ENCODE measurements at places on chromosomes 12 and 14. TPM values are rescaled to one million over a fixed set of nuclear protein-coding genes. Genes with fewer than 3 reads are reported as not detected.
A peak's percentile ranks its signal among the peaks of the same experiment; 100 is the strongest.

- no peak for DNase-seq
These were observed 151.6 kb upstream of the ARID2 start for GRCh38 chr12:45577844-45578399.

DNA sequence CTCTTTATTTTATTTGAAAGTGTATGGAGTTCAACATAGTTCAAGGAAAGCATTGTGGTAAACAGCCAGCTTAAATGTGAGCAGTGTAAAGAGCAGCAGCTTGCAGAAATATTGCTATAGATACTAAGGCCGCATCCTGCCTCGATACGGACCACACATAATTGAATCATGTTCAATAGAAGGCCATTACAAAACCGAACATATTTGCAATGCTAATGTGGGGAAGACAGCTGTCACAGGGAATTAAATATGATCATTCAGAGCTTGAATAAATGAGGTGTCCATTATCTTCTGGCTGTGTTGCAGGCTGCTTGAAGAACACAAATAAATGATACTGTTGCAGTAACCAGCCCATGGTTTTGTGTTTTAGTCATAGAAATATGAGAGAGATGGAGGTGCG is 173.2 kb downstream of the BRMS1L start:
- DNase-seq = no peak

DNA sequence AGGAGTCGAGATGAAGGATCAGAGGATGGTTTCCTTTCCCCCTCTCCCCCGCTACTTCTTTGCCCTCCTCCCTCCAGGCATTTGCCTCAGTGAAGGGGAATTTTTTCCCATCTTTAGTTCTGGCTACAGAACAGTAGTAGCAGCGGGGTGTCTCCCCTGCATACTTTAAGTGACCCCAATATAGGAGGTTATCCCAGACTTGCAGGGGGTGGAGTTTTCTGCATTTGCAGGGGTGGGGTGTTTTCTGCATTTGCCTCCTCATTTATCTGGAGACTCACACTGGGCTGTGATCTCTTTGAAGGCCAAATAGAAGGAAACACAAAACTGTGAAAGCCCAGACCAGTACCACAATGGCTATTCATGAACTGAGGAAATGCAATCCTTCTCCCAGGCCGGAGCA is 19.8 kb downstream of the PTPRB start:
- DNase-seq = no peak

SPTLC2 gene
- total RNA-seq = 6.5 TPM

- DNase-seq = no peak
These were observed 295.6 kb downstream of the PCNX1 start for GRCh38 chr14:71202881-71203280.

- no peak for DNase-seq
These were observed 2.9 kb downstream of the SCNN1A start for GRCh38 chr12:6372403-6373003.

CELA1 gene
- not detected for total RNA-seq

TPPP2 gene
- 2.3 TPM for total RNA-seq

GRCh38 chr14:77681196-77682157 is 26.3 kb downstream of the ALKBH1 start:
- DNase-seq = peak; percentile 12

TCTN1 gene
- 24.5 TPM for total RNA-seq

TMEM30B gene
- not detected for total RNA-seq

ADAM21 gene
- not detected for total RNA-seq

ADSS1 gene
- 215 TPM for total RNA-seq

DNA sequence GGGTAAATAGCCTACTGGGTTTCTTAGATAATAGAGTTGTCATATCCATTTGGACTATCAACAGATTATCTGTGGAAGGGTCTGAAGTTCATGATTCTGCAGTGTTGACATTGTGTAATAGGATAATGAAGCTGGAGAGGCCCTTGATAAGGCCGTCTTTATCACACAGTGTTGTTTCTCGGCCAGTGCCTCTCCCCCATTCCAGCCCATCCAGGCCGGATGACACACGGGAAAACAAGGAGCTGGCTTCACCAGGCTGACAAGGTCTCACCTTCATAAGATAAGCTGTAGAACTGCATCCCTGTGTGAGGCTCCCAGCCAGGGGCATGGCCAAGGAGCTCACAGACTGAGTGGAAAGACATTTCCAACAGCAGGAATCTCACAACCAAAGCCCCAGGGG is 8.7 kb upstream of the EML1 start:
- DNase-seq = no peak

GRCh38 chr12:12723681-12724420 is 6.7 kb downstream of the CDKN1B start:
- peak; percentile 25 for DNase-seq

BMP4 gene
- 9.4 TPM for total RNA-seq

DNA sequence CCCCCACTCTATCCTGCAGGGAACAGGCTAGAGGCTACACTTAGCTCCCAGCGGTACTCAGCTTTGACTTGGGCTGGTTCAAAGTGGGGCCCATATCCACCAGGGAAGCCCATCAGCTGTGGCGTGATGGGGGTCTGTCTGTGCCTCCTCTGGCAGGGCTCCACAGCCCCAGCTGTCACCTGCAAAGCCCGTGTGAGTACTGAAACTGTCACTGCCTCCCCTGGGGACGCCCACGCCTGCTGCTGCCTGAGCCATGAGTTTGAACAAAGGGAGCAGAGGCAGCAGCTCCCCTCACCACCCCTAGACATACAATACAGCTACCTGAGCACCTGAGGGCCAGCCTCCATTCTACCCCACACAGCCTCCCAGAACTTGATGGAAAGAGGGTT is 5.0 kb downstream of the REM2 start:
- no peak for DNase-seq

GRCh38 chr14:57403521-57403864 is 13.1 kb downstream of the NAA30 start:
- no peak for DNase-seq

PPM1H gene
- 0.46 TPM for total RNA-seq

ASCL1 gene
- total RNA-seq = not detected

DNA sequence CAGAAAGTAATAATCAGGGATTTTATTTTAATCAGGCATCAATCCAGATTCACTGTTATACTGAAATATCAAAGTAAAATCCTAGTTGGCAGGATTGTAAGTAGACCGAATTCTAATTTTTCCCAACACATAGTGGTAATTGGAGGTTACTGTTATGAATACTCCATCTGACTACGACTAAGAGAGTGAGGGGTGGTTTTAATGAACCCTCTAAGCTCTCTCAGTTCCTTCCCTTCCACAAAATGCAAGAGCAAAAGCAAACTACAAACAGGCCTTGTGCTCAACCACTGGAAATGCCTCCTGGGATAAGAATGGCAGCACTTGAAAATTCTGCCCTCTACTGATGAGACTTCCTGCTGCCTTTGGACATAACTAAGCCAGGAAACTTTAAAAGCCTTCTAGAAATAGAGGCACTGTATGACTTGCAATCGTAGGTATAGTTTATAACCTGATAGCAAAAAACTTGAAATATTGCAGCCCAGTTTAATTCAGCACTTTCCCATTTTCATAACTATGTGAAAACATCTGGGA is 184.8 kb downstream of the SLC16A7 start:
- no peak for DNase-seq

DNA sequence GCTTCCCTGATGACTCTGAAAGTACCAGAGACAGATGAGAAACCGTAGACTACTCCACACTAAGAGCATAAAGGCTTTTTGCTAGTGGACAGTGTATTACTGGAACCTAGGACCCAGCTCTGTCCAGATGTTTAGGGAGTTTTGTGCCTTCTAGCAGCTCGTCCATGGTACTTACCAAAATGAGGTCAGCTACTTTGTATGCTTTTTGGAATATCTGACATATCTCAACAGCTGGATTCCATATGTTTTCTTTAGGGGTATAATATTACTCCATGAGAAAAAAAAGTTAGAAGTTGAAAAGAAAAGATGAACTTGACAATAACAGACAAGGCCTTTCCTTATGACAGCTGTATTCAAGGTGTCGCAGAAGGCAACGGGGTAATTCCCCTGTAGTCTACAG is 32.1 kb upstream of the FRMD6 start:
- no peak for DNase-seq

GLIPR1L2 gene
- 1.0 TPM for total RNA-seq

METTL1 gene
- total RNA-seq = 15.5 TPM

KRT73 gene
- total RNA-seq = not detected
